ENCODE measurements at places on chromosomes 7 and 10. TPM values are rescaled to one million over a fixed set of nuclear protein-coding genes. Genes with fewer than 3 reads are reported as not detected.

DNA sequence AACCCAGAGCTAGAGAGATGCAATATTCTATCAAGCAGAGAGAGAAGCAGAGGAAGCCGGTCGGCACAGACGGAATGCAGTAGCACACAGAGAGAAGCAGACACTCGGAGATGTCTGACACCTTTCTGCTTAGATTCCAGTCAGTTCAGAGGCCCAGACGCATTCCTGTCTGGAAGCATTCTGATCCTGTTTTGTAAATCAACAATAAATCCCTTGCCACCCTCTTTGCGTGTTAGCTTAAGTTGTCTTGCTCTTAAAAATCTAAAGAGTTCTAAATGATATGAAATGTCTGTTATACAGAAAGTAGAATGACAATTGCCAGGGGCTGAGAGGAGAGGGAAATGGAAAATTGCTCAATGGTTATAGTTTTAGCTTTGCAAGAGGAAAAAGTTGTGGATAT lies 27.4 kb upstream of the ATRNL1 start:
- no peak for DNase-seq
- no peaks in the 10 kb centered on the region for H3K4me1 ChIP-seq
- H3K27me3 ChIP-seq: no peaks in the 10 kb centered on the region
- no peaks in the 10 kb centered on the region for H3K36me3 ChIP-seq
- no peak overlapping the region for H3K27ac ChIP-seq

- H3K27me3 ChIP-seq: no peaks in the 10 kb centered on the region
- H3K4me1 ChIP-seq: no peaks in the 10 kb centered on the region
- H3K4me3 ChIP-seq: no peak overlapping the region
- no peak for DNase-seq
Measured at GRCh38 chr7:70529436-70529835, 602.5 kb upstream of the GALNT17 start.

DNA sequence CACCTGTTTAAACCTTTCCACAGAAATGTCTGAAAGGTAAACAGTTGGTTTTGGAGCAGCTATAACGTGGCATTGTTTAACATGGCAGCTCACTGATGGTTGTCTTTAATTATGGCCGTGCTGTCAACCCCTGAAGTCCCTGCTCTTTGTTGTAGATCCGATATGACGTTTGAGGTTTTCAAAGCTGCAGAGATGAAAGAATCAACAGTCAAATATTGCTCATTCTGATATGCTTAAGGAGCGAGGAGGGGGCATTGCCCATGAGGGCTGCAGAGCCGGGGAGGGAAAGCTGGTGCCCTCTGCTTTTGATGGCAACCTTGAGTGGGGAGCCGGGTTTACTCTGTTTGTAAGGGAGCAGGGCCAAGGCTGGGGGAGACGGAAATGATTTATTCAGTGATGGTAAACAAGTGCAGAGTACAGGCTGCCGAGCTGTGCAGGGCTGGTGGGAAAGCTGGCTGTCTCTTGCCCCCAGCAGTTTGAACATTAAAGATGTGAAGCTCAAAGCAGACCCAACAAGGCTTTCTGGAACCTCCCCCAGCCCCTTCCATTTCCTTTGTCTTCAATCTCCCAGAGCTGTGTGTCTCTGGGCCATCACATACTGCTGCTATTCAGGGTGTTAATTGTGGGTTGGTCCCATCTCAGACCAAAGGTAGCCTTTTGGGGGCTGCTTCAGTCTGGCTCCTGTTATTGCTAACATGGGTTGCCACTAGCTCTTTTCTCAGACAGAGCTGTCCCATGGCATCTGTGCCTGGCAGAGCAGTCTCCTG lies 345.5 kb downstream of the LRMDA start:
- no peak overlapping the region for H3K4me3 ChIP-seq
- H3K36me3 ChIP-seq: no peaks in the 10 kb centered on the region
- DNase-seq: no peak
- H3K27me3 ChIP-seq: no peaks in the 10 kb centered on the region
- H3K4me1 ChIP-seq: no peaks in the 10 kb centered on the region
- H3K27ac ChIP-seq: no peak overlapping the region

DNA sequence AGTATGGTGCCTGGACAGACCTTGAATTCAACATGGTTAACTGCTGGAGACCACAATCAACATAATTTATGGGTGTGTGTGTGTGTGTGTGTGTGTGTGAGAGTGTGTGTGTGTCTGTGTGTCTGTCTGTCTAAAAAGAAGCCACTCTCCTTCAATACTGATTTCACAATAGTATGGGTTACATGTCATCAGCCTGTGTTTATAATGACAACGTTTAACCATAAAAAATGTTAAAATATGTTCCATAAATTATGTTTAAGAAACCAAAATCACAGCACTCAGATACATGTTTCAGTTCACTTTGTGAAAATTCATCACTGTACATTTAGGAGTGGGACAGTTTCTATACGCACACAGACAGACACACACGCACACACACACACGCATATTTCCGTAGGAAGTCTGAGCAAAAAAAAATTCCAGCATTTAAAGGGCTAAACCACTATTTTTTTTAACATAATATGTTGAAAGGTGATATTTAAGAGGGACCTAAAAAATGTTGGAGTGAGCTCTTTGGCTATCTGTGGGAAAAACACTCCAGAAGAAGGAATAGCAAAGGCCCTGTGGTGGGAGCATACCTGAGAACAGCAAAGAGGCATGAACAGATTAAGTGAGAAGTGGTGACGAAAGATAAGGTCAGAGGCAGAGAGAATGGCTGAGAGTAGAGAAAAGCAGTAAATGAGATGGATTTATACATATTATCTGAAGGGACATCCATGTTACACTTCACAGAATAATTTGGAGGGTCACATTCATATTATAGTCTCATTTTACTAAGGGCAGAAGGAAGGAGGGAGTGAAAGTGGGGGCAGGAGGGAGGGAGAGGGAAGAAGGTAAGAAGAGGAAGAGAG lies 10.9 kb downstream of the PDZD8 start:
- no peaks in the 10 kb centered on the region for H3K4me1 ChIP-seq
- no peak for DNase-seq
- H3K36me3 ChIP-seq: no peaks in the 10 kb centered on the region
- no peak overlapping the region for H3K27ac ChIP-seq

GRCh38 chr10:125219776-125220175 lies 59.4 kb upstream of the CTBP2 start:
- H3K4me1 ChIP-seq: no peaks in the 10 kb centered on the region
- no peak overlapping the region for H3K27ac ChIP-seq
- H3K27me3 ChIP-seq: no peaks in the 10 kb centered on the region
- DNase-seq: no peak

GRCh38 chr10:29756451-29756850 lies 121.7 kb upstream of the SVIL start:
- DNase-seq: no peak
- no peak overlapping the region for H3K27ac ChIP-seq

- no peaks in the 10 kb centered on the region for H3K27me3 ChIP-seq
- no peak overlapping the region for H3K27ac ChIP-seq
- no peak for DNase-seq
Measured at GRCh38 chr7:79461660-79462059, 8.2 kb upstream of the MAGI2 start.

DNA sequence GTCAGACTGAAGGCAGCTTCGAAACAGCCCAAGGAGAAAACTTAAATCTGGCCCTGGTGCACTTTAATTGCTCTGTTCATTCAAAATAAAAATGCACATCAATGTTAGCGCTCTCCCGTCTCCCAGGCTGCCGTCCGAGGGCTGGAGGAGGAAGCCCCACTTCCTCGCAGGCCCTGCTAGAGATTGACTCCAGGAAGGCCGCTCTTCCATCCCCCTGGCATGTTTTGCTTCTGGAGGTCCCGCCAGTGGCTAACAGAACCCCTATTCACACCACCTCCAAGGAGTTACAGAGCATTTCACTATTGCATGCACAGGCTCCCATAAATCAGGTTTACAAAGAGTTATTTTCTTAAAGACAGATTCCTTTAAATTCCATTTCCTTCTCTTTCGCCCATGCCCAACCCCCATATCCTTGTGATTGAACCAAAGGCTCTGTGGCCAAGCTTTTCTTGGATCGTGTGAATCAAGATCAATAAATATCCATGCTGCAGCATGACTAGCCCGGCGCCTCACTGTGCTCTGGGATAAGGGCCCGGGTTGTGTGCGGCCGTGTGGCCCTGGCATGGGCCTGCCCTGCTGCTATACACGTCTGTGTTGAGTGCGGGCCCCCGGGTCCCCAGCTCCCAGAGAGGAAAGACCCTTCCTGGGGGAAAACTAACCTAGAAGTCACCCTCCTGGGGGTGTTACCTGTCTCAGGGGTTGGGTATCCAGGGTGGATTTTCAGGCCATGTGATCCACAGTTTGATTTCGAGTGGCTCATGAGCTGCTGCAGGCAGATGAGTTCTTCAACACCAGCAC lies 118.7 kb upstream of the GDF10 start:
- no peak overlapping the region for H3K4me3 ChIP-seq
- H3K27ac ChIP-seq: no peak overlapping the region
- no peaks in the 10 kb centered on the region for H3K4me1 ChIP-seq

GRCh38 chr7:150952331-150953050 lies 25.6 kb downstream of the KCNH2 start:
- no peaks in the 10 kb centered on the region for H3K36me3 ChIP-seq
- no peak overlapping the region for H3K27ac ChIP-seq
- no peak overlapping the region for H3K4me3 ChIP-seq
- H3K4me1 ChIP-seq: peaks cover 37% of the 10 kb centered on the region

DNA sequence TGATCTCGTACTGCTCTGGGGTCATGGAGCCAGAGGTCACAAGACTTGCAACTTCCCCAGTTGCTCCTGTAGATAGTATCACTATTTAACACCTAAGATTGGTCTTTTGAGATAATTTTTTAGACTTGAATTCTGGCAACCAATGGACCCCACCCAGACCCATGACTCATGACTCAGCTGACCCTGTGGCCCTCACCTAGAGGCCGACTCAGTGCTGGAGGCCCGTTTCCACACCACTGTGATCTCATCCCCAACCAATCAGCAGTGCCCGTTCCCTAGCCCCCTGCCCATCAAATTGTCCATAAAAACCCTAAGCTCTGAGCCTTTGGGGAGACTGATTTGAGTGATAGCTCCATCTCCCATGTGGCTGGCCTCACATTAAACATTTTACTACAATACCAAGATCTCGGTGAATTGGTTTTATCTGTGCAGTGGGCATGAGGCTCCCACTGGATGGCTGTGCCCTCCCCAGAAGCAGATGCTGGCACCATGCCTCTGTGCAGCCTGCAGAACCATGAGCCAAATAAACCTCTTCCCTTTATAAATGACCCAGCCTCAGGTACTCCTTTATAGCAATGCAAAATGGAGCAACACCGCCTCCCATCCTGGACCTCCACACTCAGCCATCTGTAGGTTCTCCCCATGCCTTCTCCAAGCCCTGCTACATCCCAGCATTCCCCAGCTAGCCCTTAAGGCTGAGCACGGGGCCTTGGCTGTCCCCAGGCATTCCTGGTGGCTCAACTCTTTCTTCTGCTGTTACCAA lies 98.8 kb downstream of the PRKAG2 start:
- H3K36me3 ChIP-seq: no peaks in the 10 kb centered on the region
- no peak overlapping the region for H3K4me3 ChIP-seq
- no peak for DNase-seq
- H3K4me1 ChIP-seq: peaks cover 3% of the 10 kb centered on the region
- H3K27ac ChIP-seq: no peak overlapping the region

DNA sequence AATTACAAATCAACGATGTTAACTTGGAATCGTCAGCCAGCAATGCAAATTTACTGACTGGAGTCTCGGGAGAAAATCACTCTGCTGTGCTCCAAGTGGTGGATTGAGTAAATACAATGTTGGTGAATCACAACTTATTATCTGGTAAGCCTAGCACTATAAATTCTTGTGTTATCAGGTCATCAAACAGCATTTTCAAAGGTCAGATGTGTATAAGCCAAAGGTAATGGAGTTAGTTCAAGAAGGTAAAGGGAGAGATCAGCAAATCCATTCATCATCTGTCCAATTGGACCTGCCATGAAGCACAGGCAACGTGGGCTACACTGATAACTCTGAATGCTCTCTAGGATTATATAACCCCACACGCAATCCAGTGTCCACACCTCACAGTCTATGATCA lies 13.9 kb downstream of the CUBN start:
- no peak overlapping the region for H3K4me3 ChIP-seq
- H3K27me3 ChIP-seq: no peaks in the 10 kb centered on the region
- DNase-seq: no peak
- H3K36me3 ChIP-seq: no peaks in the 10 kb centered on the region

GRCh38 chr10:99143011-99143410 lies 92.6 kb downstream of the HPSE2 start:
- no peaks in the 10 kb centered on the region for H3K36me3 ChIP-seq
- no peaks in the 10 kb centered on the region for H3K4me1 ChIP-seq
- no peak for DNase-seq
- no peak overlapping the region for H3K4me3 ChIP-seq
- no peaks in the 10 kb centered on the region for H3K27me3 ChIP-seq
- no peak overlapping the region for H3K27ac ChIP-seq

DNA sequence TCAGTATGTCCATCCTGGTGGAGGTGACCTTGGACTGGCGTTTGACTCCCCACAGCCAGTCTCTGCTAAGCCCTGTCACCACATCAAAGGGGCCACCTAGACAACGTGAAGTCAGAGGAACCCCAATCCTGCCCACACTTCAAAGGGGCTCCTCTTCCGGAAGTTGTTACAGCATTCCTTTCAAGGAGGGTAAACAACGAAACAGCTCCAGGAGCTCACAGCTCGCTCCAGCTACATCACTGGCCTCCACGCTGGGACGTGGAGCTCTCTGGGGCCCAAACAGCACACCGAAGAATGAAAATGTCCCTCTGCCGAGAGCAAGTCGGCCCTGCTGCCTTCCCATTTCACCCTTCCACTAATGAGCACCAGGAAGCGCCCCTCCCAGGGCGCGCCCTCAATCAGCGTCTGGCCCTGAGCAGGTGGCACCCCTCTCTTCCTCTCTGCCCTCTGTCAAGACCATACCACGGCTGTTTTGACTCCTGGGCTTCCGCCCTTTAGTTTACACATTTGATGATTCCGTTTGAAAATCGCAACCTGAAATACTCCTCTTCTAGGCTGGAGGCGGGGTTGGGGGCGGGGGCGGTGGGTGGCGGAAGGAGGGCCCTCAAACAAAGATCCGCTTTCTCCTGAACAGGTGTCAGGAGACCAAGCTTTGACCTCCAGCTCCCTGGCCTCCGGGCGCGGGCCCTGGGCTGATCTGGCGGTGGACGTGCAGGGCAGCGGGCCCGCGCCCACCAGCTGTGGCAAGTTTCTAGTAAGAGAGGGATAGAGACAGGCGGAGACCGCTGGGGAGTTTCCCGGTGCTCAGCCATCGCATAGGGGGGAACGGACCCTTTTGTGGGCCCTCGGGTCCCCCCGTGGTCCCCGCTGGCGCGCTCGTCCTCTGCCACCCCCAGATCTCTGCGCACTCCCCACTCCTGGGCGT lies 53.1 kb upstream of the KDM7A start:
- no peak overlapping the region for H3K27ac ChIP-seq
- no peak for DNase-seq
- peaks cover 7% of the 10 kb centered on the region for H3K4me1 ChIP-seq
- H3K27me3 ChIP-seq: no peaks in the 10 kb centered on the region
- H3K36me3 ChIP-seq: no peaks in the 10 kb centered on the region

GRCh38 chr10:43202657-43203447 lies 64.0 kb downstream of the RASGEF1A start:
- H3K4me3 ChIP-seq: peak overlapping the region; percentile 45
- H3K27me3 ChIP-seq: no peaks in the 10 kb centered on the region
- peak; percentile 54 for DNase-seq
- H3K36me3 ChIP-seq: no peaks in the 10 kb centered on the region
- no peak overlapping the region for H3K27ac ChIP-seq

COPS6 gene
- 88.1 TPM for total RNA-seq

OR13A1 gene
- 0.79 TPM for total RNA-seq

KCP gene
- 1.2 TPM for total RNA-seq

SH2D4B gene
- 0.55 TPM for total RNA-seq

All from testis (tissue), 5 donors.